ENCODE measurements at places on chromosomes 2 and 18.

GRCh38 chr2:15170070-15170775, 390.9 kb downstream of the NBAS start:
- DNase-seq: no peak

- no peak for DNase-seq
These were observed 78.5 kb upstream of the STK17B start for GRCh38 chr2:196249860-196250259.

DNA sequence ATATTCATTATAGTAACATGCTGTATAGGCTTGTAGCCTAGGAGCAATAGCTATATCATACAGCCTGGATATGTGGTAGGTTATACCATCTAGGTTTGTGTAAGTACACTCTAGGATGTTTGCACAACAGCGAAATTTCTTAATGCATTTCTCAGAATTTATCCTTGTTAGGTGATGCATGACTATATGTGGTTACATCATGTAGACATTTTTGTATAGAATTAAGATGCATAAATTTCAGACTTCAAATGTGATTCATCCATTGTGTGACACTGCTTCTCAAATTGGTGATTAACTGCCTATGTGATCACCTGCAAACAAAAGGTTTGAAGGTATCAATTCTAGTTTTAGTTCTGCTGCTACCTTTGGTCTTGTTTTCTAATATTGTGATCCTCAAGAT, 1787.0 kb upstream of the PIK3C3 start:
- DNase-seq: no peak

GRCh38 chr18:22040533-22040932, 128.9 kb upstream of the GATA6 start:
- no peak for DNase-seq

DNA sequence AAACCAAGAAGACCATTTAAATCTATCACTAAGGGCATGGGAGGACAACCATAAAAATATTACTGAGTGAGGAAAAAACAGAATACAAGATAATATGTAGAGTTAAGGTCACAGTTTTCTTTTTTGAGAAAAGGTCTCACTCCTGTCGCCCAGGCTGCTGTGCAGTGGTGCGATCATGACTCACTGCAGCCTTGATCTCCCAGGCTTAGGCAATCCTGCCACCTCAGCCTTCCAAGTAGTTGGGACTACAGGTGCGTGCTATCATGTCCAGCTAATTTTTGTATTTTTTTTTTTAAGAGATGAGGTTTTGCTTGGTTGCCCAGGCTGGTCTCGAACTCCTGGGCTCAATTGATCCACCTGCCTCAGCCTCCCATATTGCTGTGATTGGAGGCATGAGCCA, 24.0 kb downstream of the POLR1A start:
- no peak for DNase-seq

- no peak for DNase-seq
These were observed 105.6 kb upstream of the FHL2 start for GRCh38 chr2:105504459-105504858.

DNA sequence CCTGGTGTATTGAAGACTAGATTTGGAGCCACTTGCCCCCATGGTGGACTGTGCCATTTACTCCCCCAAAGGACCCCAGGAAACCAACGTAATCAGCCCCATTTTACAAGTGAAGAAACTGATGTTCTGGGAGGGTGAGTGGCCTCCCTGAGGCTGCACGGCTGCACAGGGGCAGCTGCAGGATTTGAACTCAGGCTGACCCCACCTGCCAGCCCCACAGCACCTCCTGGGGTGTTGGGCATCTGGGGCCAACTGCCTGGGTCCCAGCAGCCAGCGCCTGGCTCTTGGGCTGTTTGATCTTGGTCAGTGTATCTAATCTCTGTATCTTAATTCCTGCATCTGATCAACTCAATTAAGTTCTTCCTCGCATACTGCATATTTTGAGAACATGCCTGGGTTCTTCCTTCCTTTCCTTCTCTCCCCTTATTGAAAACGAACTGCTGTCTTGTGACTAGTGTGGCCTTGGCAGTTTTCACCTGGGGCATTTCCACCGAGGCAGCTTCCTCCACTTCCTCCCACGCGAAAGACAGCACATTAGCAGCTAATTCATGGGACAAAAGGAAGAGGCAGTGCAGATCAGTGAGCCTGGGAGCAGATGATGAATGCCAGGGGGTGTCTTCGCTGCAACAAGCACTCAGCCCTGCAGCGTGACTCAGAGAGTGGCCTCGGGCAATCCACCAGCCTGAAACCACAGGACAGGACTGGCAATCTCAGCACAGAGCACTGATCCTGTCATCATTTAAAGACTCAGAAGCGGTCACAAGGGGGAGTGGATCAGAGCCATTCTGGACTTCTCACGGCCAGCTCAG, 184.1 kb upstream of the RAB12 start:
- DNase-seq: no peak

- DNase-seq: no peak
These were observed 42.7 kb upstream of the ACTR3 start for GRCh38 chr2:113847144-113847543.
